Naive thymus-derived CD4-positive, alpha-beta T cell (primary cell): ENCODE measurements at places on chromosomes 13 and 19. TPM values are rescaled to one million over a fixed set of nuclear protein-coding genes. Genes with fewer than 3 reads are reported as not detected.

DNA sequence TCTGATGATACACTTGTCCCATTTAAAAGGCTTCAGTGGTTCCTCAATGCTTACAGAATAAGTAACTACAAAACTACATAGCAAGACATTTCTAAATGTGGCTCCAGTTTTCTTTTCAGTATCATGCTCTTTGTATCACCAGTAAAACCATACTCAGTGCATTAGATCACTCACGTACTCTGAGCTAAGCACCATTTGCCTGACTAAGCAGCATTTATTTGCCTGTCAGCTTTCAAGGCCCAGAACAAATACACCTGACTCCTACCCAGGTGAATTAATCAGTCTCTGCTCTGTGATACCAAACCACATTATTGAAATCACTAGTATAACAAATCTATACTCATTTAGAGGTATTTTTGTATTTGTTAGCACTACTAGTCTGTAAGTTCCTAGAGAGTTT lies 47.4 kb upstream of the PCDH20 start:
- DNase-seq: no peak
- H3K36me3 ChIP-seq: no peaks in the 10 kb centered on the region
- no peak overlapping the region for H3K4me3 ChIP-seq
- H3K27me3 ChIP-seq: no peaks in the 10 kb centered on the region

GRCh38 chr13:41917641-41918040 lies 43.3 kb downstream of the VWA8 start:
- H3K4me1 ChIP-seq: peaks cover 15% of the 10 kb centered on the region
- H3K36me3 ChIP-seq: no peaks in the 10 kb centered on the region
- no peaks in the 10 kb centered on the region for H3K27me3 ChIP-seq
- peak; percentile 24 for DNase-seq
- H3K27ac ChIP-seq: no peak overlapping the region

GRCh38 chr19:41424335-41425173 lies 2.6 kb downstream of the B3GNT8 start:
- peaks cover 6% of the 10 kb centered on the region for H3K4me1 ChIP-seq
- H3K27ac ChIP-seq: peak overlapping the region; percentile 19
- H3K36me3 ChIP-seq: peaks cover 66% of the 10 kb centered on the region
- no peaks in the 10 kb centered on the region for H3K27me3 ChIP-seq

DNA sequence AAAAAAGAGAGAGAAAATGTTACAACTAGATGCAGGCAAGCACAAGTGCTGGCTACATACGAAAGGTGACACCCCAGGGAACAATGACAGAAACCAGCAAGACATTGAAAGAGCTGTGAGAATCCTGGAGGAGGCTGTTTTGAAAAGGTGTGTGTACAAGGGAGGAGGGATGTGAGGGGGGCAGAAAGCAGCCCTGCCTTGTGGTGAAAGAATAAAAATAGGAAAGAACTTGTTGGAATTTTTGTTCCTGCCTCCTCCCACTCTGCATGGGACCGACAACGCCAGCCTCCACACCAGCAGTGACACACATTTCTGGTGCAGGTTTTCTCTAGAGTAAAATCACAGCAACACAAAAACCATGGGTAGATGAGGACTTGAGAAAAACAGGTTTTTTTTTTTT lies 1258.6 kb downstream of the PCDH9 start:
- H3K4me1 ChIP-seq: no peaks in the 10 kb centered on the region
- H3K4me3 ChIP-seq: no peak overlapping the region
- H3K27ac ChIP-seq: no peak overlapping the region

ZNF549 gene
- 11.4 TPM for polyA plus RNA-seq

DNA sequence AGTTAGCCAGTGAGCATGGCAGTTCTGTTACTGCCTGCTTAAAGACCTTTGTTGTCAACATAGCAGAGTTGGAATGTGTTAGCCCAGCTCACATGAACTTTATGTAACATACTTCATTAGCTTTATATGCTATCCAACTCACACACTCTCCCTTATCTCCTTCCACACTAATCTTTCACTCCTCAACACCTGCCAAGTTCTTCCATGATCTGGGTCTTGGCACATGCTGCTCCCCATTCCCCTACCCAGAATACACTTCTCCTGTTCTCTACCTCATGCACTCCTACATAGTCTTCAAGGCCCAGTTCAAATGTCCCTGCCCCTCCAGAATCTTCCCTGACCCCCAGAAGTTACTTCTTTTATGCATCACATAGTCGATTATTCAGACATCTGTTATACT lies 179.3 kb downstream of the KATNAL1 start:
- peaks cover 6% of the 10 kb centered on the region for H3K4me1 ChIP-seq
- H3K36me3 ChIP-seq: no peaks in the 10 kb centered on the region
- H3K27ac ChIP-seq: no peak overlapping the region

GRCh38 chr19:28134311-28134710 lies 1078.6 kb downstream of the UQCRFS1 start:
- no peak overlapping the region for H3K27ac ChIP-seq
- H3K27me3 ChIP-seq: no peaks in the 10 kb centered on the region
- H3K4me1 ChIP-seq: no peaks in the 10 kb centered on the region

- H3K36me3 ChIP-seq: no peaks in the 10 kb centered on the region
- no peak overlapping the region for H3K4me3 ChIP-seq
- H3K27me3 ChIP-seq: no peaks in the 10 kb centered on the region
Observed at GRCh38 chr13:67742478-67742877, 512.3 kb upstream of the PCDH9 start.

DNA sequence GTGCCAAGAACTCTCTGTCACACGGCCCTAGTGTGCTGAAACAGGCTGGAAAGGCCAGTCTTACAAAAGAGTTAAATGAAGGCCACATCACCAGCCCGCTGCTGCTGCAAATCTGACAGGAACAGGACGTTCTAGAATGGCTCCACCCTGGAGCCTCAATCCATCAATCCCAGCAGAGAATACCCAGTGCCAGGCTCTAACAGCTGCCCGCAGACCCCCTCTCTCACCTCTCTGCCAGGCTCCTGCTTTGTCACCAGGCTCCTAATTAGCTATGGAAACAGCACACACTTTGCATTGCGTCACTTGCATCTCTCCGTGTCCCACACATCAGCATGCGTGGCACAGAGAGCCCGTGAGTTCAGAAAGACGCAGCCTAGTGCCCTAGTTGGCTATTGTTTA lies 314.1 kb downstream of the FOXO1 start:
- no peak overlapping the region for H3K27ac ChIP-seq
- no peaks in the 10 kb centered on the region for H3K4me1 ChIP-seq
- no peak overlapping the region for H3K4me3 ChIP-seq
- H3K27me3 ChIP-seq: no peaks in the 10 kb centered on the region

DNA sequence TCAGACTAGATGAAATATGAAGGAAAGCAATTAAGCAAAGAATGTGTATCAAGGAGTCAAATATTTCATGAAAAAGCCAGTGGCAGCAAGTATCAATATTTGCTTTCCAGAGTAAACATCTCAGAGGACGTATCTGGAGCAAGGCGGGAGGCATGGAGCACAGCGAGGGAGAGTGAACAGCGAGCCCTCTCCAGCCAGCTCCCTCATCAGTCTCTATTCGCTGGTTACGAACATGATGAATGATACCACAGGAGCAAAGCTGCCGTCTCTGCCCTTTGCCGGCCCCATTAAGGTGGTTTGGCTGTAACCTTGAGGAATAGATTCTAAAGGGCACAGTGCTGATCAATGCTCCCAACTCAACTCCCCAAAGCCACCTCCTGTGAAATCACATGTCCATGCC lies 95.8 kb downstream of the CCNA1 start:
- H3K27me3 ChIP-seq: no peaks in the 10 kb centered on the region
- H3K36me3 ChIP-seq: no peaks in the 10 kb centered on the region
- H3K4me3 ChIP-seq: no peak overlapping the region
- no peak overlapping the region for H3K27ac ChIP-seq

GRCh38 chr19:10279737-10280442 lies 6.9 kb upstream of the ICAM4 start:
- no peaks in the 10 kb centered on the region for H3K27me3 ChIP-seq
- peaks cover 3% of the 10 kb centered on the region for H3K4me1 ChIP-seq
- no peak for DNase-seq
- H3K36me3 ChIP-seq: peaks cover 31% of the 10 kb centered on the region
- H3K27ac ChIP-seq: no peak overlapping the region
